ENCODE measurements at places on chromosomes 7 and 10.

DNA sequence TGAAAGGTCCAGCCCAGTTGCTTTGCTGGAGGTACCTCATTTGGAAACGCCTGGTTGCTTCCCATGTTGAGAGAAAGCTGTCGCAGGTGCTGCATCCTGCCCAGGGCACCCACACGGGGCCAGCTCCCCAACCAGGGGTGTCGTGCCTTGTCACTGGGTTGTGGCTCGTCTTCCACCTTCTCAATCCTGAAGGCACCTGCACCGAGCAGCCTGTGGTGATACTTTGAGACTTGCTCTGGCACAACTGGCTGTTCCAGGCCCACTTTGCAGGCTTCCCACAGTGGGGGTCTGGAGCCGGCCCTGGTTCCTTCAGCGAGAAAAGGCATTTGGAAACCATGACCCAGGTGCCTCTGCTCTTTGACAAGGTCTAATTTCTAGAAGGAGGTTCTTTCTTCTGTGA, 197.3 kb upstream of the PPP2R2D start:
- no peak for DNase-seq

DNA sequence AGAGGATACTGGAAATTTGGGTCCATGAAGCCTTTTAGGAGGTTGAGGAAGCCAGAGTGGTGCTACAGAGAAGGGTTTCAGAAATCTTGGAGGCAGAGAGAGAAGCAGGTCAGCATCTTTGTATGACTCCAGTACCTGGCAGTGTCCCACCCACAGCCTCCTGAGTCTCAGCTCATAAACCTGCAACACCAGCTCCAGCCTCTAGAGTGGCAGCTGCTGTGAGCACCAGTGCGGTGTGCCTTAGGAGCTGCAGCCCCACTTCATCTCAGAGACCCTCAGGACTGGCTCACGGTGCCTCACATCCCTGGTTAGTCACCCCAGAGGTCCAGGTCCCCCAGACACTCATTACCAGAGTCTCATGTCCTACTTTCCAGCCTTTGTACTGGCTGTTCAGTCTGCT, 84.8 kb upstream of the PRKAR2B start:
- DNase-seq, result no peak

GRCh38 chr7:82897500-82897899, 265.2 kb downstream of the PCLO start:
- DNase-seq, result no peak

DNA sequence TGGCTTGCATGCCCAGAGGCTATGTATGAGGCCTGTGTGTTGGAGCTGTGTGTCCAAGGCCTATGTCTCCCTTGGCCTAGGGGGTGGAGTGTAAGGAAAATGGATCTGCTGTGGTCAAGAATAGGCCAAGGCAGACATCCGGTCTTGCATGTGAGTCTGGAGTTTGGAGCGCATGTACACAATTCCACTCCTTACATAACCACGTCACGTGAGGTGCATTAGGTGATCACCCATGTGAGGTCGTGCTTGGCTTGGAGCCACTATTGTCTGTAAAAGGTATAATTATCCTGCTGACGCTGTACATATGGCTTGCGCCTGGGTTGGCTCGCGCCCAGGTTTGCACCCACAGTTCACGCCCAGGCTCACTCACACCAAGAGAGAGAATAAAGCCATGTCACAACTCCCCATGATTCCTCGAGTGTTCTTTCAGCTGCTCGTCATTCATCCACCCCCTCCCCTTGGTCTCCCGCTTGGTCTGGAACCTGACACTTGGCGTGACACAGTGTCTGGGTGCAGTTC, 105.5 kb downstream of the BICC1 start:
- DNase-seq, result no peak

GRCh38 chr7:3063016-3063753, 19.5 kb upstream of the CARD11 start:
- no peak for DNase-seq

GRCh38 chr7:134420424-134421125, 38.3 kb downstream of the AKR1B1 start:
- DNase-seq, result peak; percentile 53

GRCh38 chr10:120987359-120987758, 136.2 kb downstream of the WDR11 start:
- no peak for DNase-seq

GRCh38 chr10:43120929-43121314, 17.3 kb upstream of the CSGALNACT2 start:
- DNase-seq, result no peak

DNA sequence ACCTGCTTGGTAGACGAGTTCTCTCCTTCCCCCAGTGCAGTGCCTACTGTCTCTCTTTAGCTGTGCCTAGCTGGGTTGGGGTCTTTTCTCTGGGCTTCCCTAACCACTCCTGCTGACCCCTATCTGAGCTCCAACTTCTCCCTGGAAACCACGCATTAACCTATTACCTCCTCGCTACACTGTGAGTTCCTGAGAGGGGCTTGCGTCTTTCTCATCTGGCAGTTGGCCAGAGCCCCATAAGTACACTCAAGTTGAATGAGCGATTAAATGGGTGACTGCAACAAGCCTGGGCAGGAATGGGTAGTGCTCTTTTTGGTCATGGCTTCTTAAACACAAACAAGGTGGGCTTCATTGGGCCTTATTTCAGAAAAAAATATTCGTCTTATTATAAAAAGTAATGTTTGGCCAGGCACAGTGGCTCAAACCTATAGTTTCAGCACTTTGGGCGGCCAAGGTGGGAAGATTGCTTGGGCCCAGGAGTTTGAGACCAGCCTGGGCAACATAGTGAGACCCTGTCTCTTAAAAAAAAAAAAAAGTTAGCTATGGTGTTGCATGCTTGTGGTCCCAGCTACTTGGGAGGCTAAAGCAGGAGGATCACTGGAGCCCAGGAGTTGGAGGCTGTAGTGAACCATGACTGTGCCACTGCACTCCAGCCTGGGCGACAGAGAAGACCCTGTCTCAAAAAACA, 41.4 kb downstream of the SYPL1 start:
- no peak for DNase-seq
